ENCODE measurements at places on chromosomes 6 and 20.

- DNase-seq: no peak
Observed at GRCh38 chr6:32941214-32941768, 463 bp upstream of the HLA-DMB start.

DNA sequence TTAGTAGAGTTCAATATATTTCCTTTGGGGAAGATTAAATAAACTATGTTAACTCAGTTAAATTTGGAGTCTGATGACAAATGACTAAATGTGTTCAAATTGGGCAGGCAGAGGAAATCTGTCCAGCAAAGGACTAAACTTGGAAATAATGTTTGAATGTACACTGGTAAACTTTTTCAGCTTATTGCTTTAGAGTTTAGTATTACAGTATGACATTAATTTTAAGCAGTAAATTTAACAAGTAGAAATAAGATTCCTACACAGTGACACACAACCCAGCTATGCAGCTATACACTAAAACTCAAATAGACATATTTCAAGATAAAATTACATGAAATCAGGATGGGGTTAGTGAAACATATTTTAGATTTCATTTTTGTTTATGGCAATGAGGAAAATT is 42.6 kb upstream of the HDGFL1 start:
- no peak for DNase-seq

GRCh38 chr6:80988286-80988685 is 764.2 kb downstream of the TENT5A start:
- no peak for DNase-seq

- no peak for DNase-seq
Observed at GRCh38 chr20:34573541-34574300, 15.2 kb downstream of the MAP1LC3A start.

- peak; percentile 65 for DNase-seq
Observed at GRCh38 chr20:59604741-59605600, 631 bp downstream of the PHACTR3 start.

- DNase-seq: no peak
Observed at GRCh38 chr6:32375739-32376529, 4.2 kb upstream of the TSBP1 start.

DNA sequence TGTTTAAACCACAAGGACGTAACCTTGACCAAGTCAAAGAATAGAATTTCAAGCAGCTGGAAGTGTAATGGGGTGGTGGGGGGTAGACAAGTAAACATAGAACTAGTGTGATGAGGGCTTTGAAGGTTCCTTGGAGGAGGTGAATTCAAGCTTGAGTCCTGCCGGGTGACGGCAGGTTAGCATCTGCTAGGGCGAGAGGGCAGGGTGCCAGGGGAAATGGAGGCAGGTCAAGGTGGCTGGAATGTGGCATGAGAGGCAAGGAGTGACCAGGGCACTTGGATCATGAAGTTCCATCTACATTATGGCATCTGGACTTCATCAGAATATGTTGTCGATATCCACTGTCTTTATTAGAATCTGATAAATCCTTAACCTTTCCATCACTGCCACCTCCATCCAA is 207.5 kb upstream of the SLC35B3 start:
- DNase-seq: no peak

DNA sequence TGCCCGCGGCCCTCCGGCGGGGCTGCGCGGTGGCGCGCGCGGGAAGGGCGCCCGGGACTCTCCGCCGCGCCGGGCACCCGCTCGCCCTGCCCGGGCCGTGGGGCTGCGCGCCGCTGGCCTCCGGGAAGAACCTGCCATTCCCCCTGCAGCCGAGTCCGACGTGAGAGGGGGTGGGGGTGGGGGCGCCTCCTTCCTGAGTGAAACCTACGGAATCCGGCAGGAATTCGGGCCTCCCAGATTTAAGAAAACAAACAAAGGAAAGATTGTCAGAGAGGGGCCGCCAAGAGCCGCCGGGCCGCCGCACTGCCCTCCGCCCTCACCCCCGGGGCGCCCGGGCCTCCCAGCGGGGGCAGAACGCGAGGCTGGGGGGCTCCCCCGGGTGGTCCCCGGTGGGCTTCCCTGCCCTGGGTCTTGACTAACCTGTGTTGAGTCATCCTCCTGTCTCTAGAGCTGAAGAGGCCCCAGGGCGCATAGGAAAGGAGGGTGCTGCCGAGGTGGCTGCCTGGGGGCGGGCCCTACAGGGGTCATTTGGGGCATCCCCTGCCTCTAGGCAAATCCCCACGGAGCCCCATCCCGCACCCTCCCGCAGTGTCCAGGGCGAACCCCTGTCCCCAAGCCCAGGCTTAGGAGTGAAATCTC is 42.2 kb upstream of the FOXP4 start:
- DNase-seq: peak; percentile 58

GRCh38 chr20:51022803-51023616 is at the start of gene KCNG1:
TSS of gene KCNG1 (minus strand) at chr20:51023107. CDS start at chr20:51010338, 12,769 bp downstream.
- DNase-seq: peak; percentile 53

GRCh38 chr20:5772704-5773103 is 22.5 kb downstream of the SHLD1 start:
- no peak for DNase-seq

- DNase-seq: no peak
Observed at GRCh38 chr6:61949971-61950370, 336.1 kb downstream of the KHDRBS2 start.

GRCh38 chr6:131910219-131910589 is 41.0 kb downstream of the CCN2 start:
- no peak for DNase-seq

DNA sequence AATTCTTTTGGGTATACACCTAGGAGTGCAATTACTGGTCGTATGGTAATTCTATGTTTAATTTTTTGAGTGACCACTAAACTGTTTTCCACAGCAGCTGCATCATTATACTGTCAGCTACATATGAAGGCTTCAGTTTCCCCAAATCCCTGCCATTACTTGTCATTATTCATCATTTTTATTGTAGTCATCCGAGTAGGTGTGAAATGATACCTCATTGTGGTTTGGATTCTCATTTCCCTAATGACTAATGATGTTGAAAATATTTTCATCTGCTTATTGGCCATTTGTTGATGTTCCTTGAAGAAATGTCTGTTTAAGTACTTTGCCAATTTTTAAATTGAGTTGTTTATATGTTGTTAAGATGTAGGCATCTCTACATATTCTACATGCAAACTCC is 633.6 kb upstream of the IMPG1 start:
- no peak for DNase-seq

- no peak for DNase-seq
Observed at GRCh38 chr20:20850407-20850806, 138.0 kb upstream of the RALGAPA2 start.
